ENCODE measurements at places on chromosomes 6 and 20. TPM values are rescaled to one million over a fixed set of nuclear protein-coding genes. Genes with fewer than 3 reads are reported as not detected.

DNA sequence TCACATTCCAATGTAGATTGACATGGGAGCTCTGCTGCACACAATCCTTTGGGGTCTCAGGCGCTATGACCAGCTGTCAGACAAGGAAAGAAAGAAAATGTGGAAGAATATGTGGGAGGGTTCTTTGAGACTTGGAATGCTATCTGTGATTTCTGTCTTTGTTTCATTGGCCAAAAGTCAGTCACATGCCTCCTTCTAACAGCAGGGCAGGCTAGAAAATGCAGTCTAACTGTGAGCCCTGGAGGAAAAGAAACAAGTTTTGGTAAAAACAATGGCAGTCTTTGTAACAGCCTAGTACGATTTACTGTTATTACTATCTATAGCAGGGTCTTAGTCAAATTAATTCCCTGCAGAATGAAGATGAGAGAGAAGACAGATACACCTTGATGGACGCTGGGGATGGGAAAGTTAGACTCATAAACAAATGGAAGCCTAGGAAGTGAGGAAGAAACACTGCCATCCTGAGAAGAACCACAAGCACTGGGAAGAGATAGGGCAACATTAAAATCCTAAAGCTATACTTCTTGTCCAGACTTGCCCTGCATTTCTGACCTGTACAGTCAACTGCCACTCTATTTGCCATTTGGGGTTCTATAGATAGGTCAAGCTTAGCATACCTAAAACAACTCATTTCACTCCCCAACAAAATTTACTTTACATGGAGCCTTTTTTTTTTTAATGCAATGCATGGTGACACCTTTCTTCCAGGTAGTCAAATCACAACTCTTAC is 833.0 kb downstream of the KIF16B start:
- no peak for DNase-seq

- no peak for DNase-seq
These were observed 99.5 kb upstream of the FOXC1 start for GRCh38 chr6:1510239-1510638.

DNA sequence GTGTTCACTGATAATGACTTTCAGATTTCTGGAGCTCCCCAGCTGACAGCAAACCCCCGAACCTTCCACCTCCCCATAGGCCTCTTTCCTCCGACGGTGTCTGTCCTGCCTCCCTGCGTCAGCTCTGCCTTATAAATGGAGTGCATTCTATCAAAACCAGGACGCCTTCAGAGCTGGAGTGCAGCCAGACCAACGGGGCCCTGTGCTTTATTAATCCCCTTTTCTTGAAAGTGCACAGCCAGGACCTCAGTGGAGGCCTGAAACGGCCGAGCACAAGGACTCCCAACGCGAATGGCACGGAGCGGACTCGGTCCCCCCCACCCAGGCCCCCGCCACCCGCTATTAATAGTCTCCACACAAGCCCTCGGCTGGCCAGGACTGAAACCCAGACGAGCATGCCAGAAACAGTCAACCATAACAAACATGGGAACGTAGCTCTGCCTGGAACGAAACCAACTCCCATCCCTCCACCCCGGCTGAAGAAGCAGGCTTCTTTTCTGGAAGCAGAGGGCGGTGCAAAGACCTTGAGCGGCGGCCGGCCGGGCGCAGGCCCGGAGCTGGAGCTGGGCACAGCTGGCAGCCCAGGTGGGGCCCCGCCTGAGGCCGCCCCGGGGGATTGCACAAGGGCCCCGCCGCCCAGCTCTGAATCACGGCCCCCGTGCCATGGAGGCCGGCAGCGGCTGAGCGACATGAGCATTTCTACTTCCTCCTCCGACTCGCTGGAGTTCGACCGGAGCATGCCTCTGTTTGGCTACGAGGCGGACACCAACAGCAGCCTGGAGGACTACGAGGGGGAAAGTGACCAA is 42.3 kb upstream of the NAA20 start:
- DNase-seq, result no peak

DNA sequence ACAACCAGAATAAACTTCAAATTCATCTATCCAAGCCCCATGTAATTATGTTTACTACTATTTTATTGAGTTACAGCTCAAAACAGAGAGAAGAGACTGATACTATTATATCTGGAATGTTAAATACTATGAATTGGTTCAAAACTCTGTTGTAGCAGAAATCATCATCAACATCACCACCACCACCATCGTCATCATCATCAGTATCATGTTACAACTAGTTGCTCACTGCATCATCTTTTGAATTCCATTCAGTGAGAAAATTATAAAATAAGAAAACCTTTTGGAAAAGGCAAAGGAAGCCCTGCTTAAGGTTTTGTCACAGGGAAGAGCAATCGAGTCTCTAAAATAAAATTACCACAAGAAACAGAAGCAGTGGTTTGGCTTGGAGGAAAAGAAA is 36.2 kb upstream of the THEMIS start:
- no peak for DNase-seq

- no peak for DNase-seq
These were observed 326.7 kb upstream of the NOX3 start for GRCh38 chr6:155782320-155782731.

DNA sequence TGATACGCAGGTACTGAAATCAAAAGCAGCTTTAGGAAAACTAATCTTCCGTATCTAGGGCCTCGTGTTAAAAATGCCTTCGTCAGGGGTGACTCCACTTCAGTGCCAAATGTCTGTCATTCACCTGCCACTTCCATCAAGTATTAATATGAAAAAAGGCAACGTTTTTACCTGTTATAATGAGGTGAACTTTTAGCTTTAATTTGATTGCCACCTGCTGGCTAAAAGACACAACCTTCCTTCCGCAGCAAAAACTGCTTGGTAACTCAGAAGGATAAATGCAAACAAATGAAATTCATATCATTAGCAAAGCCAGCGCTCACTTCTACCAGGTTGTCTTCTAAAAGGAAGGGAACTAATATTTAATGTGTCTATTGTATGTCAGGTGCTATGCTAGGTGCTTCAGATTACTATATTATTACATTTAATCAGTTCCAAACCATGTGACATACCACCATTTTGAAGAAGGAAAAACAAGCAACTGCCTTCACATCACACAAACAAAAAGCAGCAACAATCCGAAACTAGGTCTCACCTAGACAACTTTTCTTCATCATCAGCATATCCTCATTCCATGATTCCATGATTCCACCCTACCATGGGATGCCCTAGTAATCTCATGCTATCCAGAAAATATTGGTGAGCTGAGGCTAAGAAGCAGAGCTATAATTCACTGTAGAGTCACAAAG is 20.6 kb upstream of the ARHGAP18 start:
- no peak for DNase-seq

GRCh38 chr6:169959136-169960002 is 207.9 kb downstream of the ERMARD start:
- no peak for DNase-seq

- no peak for DNase-seq
These were observed 47.5 kb downstream of the TNFRSF21 start for GRCh38 chr6:47262231-47262630.

DNA sequence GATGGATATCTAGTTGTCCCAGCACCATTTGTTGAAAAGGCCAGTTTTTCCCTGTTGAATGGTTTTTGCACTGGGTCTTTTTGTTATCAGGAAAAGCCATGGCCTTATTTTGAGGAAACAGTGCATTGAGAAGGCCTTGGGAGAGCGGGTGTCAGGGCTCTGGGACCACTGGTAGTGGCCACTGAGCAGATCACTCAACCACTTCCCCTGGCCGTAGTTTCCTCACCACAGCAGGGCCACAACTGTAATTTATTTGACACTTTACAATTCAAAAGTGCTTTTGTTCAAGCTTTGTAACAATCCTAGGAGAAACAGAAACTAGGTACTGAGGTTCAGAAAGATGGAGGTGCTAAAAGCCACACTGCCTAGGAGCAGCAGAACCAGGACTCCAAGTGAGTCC is 281.8 kb downstream of the GMDS start:
- no peak for DNase-seq

- DNase-seq, result no peak
These were observed 10.4 kb upstream of the SNPH start for GRCh38 chr20:1255675-1256074.

- no peak for DNase-seq
These were observed 12.0 kb downstream of the PFDN4 start for GRCh38 chr20:54219751-54220426.

DNA sequence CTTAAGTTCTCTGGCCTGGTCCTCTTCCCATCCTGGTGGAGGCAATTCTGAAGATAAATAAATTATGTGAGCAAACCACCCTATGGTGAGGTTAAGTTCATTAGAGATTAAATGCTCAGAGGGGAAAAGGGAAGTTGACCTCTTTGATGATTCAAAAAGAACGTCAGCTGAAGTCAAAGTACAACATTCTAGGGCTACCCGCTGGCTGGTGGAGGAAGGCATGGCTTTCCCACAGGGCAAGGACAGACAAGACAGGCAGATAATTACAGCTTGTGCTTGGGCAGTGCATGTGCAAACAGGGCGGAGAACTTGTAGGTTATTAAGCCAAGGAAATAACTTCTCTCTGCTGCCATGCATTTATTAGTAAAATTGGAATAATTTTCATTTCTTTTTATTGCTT is 91.0 kb upstream of the SLC24A3 start:
- no peak for DNase-seq

GRCh38 chr20:24235296-24236175 is 233.9 kb upstream of the SYNDIG1 start:
- no peak for DNase-seq

GRCh38 chr6:43798688-43799444 is 28.9 kb downstream of the VEGFA start:
- DNase-seq, result no peak

DNA sequence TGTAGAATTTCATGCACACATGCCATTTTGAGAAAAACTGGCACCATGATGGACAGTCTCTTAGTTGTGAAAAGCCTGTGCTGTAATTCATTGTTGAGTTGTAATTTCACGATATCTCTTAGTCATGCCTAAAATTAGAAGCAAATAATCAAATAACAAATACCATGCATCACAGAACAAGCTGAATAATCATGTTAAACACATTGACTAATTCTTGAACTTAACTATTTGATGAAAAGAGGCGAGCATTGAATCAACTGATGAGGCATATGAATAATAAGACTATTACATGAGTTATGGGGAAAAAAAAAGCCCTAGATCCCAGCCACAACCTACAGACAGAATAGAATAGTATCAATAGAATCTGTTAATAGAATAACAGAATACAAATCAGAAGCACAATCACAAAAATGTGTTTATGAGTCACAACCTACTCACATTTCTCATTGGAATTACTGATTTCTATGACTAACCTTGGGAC is 14.2 kb upstream of the RNF217 start:
- DNase-seq, result no peak

GRCh38 chr6:79305020-79305419 is 70.5 kb upstream of the HMGN3 start:
- no peak for DNase-seq

DNA sequence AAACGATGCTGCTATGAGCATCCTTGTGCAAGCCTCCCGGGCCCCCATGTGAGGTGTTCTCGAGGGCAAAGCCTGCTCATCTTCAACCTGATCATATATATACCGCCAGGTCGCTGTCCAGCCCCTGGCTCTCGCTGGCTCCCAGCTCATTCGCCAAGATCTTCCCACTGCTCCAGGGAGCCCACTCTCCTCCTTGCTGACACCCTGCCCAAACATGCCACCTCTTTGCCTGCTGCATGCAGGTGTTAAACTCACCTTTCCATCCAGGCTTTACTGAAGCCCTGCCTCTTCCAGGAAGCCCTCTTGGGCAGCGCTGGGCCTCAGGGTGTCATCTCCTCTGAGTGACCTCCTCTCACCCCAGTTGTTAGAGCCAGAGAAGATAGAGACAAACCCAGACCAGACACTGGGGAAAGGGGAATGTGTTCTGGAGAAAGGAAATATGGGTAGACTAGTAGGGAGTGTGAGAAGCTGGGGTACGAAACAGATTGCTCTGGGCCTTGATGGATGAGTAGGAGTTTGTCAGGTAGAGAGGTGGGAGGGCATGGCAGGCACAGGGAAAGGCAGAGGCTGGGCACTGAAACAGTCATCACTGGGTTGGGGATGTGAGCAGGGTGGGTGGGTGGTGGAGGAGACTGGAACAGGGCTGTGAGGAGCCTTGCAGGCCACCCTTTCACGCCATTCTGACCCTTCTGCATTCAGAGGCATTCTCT is 1.2 kb upstream of the DLGAP4 start:
- DNase-seq, result no peak

DNA sequence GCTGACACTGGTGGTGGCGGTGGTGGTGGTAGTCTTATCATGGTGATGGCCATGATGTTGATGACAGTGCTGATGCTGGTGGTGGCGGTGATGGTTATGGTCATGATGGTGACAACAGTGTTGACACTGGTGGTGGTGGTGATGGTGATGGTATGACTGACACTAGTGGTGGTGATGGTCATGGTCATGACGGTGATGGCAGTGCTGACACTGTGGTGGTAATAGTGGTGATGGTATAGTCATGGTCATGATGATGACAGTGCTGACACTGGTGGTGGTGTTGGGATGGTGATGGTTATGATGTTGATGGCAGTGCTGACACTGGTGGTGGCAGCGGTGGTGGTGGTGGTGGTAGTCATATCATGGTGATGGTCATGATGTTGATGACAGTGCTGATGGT is 205.7 kb downstream of the CDH4 start:
- DNase-seq, result no peak

DNA sequence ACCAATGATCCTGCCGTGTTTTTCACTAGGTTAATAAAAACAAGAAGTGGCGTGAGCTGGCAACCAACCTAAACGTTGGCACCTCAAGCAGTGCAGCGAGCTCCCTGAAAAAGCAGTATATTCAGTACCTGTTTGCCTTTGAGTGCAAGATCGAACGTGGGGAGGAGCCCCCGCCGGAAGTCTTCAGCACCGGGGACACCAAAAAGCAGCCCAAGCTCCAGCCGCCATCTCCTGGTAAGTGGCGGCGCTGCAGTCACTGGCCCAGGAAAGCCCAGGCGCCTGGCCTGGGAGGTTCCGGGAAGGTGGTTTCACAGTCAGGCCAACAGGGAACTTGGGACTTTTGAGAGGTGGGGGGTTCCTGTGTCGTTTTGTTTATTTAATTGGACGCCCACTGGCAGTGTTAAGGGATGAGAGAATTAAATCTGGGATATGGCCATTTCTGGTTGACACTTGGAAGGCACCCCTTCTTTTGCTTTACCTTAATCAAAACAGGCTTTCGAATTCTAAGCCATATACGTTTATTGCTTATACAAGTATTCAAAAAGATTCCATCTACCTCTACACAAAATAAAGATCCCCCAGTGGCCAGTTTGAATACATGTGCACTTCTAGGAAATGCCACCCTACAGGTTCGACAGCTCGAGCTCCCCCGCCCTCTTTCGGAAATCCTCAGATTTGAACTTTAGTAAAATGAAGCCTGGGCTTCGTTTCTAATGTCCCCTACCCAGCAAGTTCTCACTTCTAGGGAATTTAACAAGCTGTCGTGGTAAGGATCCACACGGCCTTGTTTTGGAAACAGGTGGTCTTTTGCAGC is 138.9 kb downstream of the TMEM242 start:
- DNase-seq, result no peak

Gene ANKEF1
- 1.0 TPM for total RNA-seq

Gene TRAPPC3L
- not detected for total RNA-seq

Gene LPA
- not detected for total RNA-seq

Gene AIG1
- 15.5 TPM for total RNA-seq

Gene RSPH9
- total RNA-seq, result 0.21 TPM

Gene CHRNA4
- total RNA-seq, result not detected

Gene TRIM31
- total RNA-seq, result not detected

Gene SAMD10
- 65.4 TPM for total RNA-seq

Gene LRRC73
- total RNA-seq, result 0.12 TPM

Gene RIPOR2
- 63.9 TPM for total RNA-seq

Gene COL10A1
- total RNA-seq, result not detected

Gene C6orf15
- not detected for total RNA-seq

Gene GTSF1L
- total RNA-seq, result not detected

Gene PTK6
- total RNA-seq, result 0.57 TPM

Gene ABCC10
- 46.2 TPM for total RNA-seq

All from activated naive CD4-positive, alpha-beta T cell treated with anti-CD3 and anti-CD28 coated beads, Interleukin-2, amount 50 U/mL, for 72 hours (primary cell).